ENCODE measurements at places on chromosomes 11 and 22.

- DNase-seq = no peak
These were observed 12.2 kb upstream of the LYVE1 start for GRCh38 chr11:10580623-10581022.

DNA sequence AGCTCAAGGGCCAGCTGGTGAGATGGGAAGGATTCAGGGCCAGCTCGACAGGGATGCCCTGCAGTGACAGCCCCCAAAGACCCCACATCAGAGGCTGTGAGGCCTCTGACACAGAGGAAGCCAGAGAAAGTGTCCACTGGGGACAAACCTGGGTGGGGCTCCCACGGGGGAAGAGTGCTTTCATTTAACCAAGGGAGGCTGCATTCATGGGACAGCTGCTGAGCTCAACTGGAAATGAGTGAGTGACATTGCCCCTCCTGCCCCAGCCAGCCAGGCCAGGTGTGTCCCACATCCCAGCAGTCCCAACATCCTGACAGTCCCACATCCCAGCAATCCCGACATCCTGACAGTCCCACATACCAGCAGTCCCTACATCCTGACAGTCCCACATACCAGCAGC is 61.0 kb downstream of the DHCR7 start:
- DNase-seq = no peak

DNA sequence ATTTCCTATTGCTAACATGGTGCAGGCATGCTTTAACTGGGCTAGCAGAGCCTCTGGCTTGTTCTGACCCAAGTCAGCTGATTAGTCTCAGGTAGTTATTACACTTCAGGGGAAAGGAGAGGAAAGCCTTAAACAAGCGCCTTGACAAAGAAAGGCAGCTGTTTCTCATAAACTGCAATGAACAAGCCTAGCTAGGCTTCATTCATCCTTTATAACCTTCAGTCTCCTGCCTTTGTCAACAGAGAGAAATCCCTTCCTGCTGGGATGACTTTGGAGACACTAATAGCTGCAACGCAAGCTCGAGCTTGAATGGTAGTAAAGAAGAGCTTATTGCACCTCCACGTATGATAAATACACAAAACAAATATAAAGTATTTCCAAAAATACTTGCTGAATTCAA is 68.4 kb downstream of the CCDC34 start:
- no peak for DNase-seq

DNA sequence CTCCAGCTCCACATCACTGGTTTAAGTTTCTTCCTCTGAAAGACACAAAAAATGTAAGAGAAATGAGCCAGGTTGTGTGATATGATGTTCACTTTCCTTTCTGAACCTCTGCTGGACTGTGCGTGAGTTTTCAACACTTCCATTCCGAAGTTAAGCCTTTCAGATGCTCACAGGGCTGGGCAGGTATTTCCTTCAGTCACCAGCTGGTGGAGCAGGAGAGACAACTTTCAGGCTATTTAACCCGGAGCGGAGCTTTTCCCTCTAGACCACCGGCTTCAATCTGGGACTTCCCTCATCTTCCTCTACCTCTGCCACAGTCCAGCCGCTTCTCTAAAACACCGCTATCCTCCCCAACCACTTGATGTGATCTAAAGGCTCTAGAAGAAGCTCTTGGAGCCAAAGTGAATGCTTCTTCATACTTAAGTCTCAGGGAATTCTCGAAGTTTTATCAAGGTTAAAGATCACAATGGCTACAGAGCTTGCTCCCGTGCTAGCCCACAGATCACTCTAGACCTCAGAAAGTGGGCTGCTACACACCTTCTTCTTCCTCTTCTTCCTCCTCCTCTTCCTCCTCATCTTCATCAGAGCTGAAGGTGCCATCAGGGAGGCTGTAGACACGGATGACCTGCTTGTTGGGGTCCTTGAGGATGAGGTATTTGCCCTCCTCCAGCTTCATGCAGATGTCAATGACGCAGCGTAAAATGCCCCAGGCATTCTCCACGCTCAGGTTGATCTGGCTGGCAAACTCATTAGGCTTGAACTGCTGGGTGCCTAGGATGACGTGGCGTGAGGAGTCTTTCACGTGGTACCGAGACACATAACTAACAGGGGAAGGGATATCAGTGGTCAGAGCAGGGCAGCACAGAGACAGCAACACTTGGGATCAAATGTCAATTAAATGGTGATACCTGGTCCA is 4.4 kb upstream of the FOXRED2 start:
- DNase-seq = peak; percentile 55

GRCh38 chr11:74604311-74604710 is 11.9 kb downstream of the POLD3 start:
- no peak for DNase-seq

DNA sequence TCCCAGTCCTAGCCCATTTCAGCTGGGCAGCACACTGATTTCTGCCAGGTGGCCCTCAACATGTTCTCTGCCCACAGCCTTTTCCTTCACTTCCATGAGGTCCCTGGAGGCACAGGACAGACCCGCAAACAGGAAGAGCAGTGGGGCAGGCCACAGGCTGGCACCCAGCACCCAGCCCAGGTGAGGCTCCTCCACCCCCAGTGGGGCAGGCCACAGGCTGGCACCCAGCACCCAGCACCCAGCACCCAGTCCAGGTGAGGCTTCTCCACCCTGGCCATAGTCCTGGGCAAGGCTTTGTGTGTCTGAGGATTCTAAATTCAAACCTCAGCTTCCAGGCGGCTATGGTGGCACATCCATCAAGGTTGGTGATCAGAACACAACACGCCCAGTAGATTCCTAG is 1413.0 kb downstream of the BRD1 start:
- DNase-seq = no peak

GRCh38 chr22:44309137-44309536 is 3.6 kb downstream of the SHISAL1 start:
- DNase-seq = no peak

- DNase-seq = no peak
These were observed 47.0 kb upstream of the ADORA2A start for GRCh38 chr22:24380220-24380904.

- DNase-seq = no peak
These were observed 73.8 kb upstream of the PARVA start for GRCh38 chr11:12303421-12304149.

DNA sequence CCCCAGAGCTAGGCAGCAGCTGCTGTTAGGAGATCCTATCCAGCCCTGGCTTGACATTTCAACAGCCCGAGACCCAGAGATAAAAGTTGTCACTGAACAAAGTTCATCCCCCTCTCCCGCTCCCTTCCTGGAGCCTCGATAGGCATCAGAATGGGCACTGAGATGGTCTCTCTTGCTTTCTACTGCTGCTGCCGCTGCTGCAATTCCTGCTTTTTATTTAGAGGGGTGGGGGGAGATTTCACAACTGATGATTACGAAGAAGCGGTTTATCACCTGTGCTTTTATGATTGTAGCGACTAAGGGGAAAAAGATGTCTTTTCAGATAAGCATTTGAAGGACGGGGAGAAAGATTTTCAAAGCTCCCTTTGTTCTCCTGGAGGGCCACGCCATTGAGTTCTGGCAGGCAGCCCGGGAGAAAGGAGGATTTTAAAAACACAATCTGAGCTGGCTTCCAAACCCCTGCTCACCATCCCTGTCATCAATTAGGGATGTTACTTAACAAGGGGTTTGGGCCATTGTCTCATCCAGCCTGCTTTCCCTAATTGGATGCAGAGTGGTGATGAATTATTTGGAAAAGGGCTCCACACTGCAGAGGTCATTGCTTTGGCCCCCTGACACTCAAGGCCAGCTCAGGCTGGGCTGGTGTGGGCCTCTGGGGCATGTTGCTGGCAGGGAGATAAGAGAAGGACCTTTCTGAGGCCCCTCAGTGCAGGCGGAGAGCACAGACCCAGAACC is 344.7 kb downstream of the BUD13 start:
- DNase-seq = no peak

- no peak for DNase-seq
These were observed 111.7 kb upstream of the PGR start for GRCh38 chr11:101241160-101241795.

GRCh38 chr11:132971351-132971750 is 561.0 kb downstream of the OPCML start:
- no peak for DNase-seq

DNA sequence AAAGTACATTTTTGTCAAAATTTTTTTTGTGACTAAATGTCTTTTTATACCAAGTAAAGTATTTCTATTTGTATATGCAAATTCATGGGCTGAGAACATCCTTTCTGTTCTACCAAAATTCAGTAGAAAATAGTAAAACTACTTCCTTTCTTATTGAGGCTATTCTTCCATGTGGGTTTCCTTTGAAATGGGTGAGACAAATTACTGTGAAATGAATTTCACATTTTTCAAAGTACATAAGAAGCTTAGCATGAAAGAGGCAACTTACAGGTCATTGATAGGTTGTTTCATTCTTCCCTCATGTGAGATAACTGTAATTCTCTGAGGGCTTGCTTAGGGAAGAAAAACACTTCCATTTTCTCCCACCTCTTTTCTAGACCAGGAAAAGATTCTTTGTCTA is 1.0 kb upstream of the OR6X1 start:
- no peak for DNase-seq

- DNase-seq = peak; percentile 48
These were observed 1.0 kb downstream of the CUL5 start for GRCh38 chr11:108009497-108010370.

All from T47D (cell line).